ENCODE measurements at places on chromosomes 2 and 18.

DNA sequence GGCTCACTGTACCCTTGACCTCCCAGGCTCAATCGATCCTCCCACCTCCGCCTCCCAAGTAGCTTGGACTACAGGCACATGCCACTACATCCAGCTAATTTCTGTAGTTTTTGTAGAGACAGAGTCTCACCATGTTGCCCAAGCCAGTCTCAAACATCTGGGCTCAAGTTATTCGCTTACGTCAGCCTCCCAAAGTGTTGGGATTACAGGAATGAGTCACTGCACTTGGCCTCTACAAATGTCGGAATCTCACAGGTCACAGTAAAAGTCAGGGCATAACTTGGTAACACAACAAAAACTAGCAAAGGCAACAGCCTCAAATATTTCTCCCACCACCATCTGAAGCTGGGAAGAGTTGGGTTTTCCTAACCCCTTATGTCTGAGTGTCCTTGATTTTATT is 25.3 kb downstream of the SCG2 start:
- DNase-seq: peak; percentile 95

- DNase-seq: no peak
These were observed 106.3 kb downstream of the PLB1 start for GRCh38 chr2:28602136-28602660.

- DNase-seq: no peak
These were observed 9.1 kb upstream of the UNC80 start for GRCh38 chr2:209762563-209762962.

GRCh38 chr18:67131498-67131897 is 385.0 kb downstream of the DSEL start:
- DNase-seq: no peak

- no peak for DNase-seq
These were observed 411.7 kb upstream of the NETO1 start for GRCh38 chr18:73279498-73279897.

DNA sequence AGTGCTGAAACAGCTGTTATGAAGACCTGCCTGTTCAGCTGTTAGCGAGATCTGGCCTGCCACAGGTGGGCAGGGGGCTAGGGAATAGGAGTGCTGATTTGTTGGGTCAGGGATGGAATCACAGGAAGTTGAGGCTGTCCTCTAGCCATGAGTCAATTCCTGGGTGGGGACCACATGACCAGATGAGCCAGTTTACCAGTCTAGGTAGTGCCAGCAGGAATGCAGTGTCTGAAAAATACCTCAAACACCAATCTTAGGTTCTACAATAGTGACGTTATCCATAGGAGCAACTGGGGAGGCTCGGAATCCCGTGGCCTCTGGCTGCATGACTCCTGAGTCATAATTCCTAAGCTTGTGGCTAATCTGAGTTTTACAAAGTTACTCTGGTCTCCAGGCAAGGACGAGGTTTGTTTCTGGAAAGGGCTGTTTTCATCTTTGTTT is 44.9 kb downstream of the DYSF start:
- peak; percentile 74 for DNase-seq

GRCh38 chr2:65876114-65876513 is 443.7 kb upstream of the SPRED2 start:
- DNase-seq: no peak

- no peak for DNase-seq
These were observed 540 bp downstream of the ATP9B start for GRCh38 chr18:79069717-79070151.

- DNase-seq: no peak
These were observed 39.7 kb upstream of the CHAC2 start for GRCh38 chr2:53727921-53728320.

- DNase-seq: no peak
These were observed at the start of gene STAT4 for GRCh38 chr2:191150600-191151330. Gene STAT4 (minus strand): TSS chr2:191150994. CDS start chr2:191148203, 2,791 bp downstream.

GRCh38 chr2:83579507-83579906 is 879.6 kb downstream of the SUCLG1 start:
- DNase-seq: no peak

DNA sequence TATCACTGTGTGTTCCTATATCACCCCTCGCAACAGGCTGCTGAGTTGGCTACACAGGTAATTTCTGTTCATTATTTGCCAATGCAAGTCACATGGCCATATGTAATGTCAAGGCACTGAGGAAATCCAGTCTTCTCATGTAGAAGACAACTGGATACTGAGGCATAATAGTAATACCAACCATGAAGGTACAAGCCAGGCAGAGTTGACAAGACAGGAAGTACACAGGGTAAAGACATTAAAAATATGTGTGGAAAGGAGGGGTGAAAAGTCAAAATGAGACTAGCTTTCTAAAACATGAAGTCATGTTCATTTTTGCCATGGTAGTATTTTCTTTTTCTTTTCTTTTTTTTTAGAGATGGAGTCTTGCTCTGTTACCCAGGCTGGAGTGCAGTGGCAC is 17.5 kb upstream of the RNF138 start:
- no peak for DNase-seq

GRCh38 chr2:7377916-7378569 is 460.8 kb downstream of the RNF144A start:
- no peak for DNase-seq

GRCh38 chr2:121897335-121897970 is 142.0 kb downstream of the TSN start:
- no peak for DNase-seq

DNA sequence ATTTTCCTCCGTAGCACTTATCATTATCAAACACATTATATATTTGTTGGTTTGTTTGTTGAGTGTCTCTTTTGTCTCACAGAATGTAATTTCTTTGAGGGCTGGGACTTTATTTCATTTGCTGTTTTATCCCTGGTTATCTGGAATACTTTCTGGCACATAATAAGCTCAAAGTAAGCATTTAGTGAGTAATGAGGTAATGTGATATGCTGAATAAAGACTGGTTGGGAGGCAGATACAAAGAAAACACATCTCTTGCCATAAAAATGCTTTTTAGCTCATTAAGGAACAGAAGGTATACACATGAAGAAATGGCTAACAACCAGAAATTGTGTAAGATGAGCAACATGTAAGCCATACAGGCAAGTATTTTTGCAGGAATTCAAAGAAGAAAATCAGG is 1411.8 kb downstream of the LRP1B start:
- no peak for DNase-seq

DNA sequence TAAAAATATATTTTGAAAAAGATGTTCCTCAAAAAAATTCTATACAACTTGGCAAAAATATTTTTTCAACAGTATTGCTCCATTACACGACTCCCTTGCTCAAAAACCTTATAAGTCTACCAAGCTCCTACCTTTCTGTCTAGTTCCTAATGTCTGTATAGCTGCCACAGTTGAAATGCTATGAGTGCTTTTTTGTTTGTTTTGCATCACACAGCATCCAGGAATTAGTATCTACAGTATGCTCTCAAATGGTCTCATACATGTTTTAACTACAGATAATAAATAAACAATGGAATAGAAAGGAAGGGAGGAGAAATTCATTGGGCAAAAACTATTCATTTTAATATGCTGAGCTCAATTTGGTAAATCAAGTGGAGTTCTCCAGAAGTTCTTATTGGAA is 17.3 kb downstream of the ACADL start:
- no peak for DNase-seq

GRCh38 chr2:209696836-209697711 is 74.6 kb upstream of the UNC80 start:
- DNase-seq: no peak

GRCh38 chr18:22827741-22828140 is 105.4 kb upstream of the RBBP8 start:
- no peak for DNase-seq

DNA sequence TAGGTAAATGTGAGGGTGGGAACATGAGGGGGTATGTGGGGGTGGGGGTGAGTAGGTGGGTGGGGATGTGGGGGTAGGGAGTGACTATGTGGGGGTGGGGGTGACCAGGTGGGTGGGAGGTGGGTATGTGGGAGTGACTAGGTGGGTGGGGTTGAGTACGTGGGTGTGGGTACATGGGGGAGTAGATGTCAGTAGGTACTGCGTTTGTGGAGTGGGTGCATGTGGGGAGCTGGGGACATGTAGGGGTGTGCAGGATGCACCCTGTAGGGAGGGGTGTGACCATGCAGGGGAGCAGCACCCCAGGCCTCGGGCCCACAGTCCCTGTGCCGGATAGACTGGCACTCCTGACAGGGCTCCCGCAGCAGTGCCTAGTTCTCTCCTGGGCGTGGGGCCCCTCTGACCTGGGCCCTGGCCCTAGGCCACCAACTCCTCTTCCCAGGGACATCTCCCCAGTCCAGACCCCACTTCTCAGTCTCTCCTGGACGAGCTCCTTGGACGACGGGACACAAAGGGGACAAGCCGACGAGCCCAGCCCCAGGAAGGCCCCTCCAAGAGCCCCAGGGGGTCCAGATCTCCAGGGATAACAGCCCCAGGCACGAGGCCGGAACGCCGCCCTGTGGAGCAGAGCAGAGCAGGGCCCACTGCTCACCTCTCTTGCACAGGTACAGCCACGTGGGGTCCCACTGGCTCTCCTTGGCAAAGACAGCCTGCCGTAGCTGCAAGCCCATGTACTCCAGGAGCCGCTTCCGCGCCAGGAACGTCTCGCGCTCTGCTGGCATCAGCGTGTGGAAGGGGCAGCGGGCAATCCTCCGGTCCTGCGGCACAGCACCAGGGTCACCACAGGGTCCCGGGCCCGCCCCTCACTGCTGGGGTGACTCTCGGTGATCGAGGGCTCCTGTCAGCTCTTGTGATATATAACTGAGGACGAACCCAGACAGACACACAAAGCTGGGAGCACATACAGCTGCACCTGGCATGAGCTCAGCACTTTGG is 58.2 kb downstream of the ANKMY1 start:
- no peak for DNase-seq

DNA sequence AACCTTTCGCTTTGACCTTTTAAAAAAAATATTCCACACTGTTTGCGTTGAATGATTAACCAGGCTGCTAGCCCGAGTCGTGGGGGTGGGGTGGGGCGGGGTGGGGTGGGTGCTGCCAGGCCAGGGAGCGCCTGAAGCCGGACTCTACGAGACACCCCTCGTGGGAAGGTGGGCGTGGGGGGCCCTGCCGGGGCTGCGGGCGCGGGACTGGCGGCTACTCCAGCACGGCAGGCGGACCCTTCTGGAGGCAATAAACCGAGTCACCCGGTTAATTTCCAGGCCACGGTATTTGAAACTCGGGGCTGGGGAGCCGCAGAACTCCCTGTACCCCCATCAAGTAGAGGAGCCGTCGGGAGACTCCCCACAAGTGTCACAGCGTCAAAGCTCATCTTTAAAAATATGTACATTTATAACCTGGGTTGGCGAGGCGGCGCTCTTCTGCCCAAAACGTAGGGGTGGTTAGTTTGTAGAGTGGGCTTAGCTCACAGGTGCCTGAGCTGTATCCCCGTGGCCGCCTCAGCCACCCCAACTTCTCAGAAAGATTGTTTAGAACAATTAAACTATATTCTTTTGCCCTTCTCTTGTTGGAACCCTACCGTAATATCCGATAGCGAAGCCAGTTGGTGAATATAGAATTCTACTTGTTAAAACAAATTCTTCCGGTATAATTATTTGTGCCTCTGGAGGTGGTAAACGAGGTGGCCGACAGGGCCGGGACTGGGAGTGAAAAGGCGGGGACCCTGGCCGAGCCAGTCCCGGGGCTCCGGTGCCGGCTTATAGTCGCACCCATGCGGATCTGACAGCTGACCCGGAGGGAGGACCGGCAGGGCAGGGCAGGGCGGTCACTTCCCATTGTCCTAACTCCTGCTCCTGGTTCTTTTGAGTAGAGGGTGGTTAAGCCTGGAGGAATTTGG is 1.4 kb downstream of the B3GNT2 start:
- DNase-seq: no peak

DNA sequence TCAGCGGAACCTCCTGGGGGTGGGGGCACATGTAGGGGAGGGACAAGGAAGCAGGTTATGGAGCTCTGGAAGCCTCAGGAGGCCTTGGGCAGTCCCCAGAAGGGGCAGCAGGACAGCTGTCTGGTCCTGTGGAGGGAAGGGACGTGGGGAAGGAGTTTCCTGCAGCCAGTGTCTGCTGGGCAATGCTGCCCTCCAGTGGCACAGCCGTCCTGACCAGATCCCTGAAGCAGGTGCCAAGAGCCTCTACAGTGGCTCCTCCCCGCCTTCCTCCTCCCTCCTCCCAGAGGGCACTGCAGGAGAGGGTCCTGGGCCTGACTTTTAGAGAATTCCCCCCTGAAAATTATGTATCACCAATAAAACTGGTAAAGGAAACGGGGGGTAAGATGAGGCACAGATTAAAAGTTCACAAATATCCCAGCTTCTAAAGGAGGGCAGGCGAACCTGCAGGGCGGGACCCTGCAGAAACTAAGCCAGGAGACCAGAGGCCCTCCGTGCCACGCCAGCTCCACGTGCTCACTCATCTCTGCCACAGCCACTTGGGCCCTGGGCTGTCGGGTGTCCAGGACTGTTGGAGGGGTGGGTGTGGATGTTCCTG is 258.5 kb downstream of the TWIST2 start:
- peak; percentile 22 for DNase-seq

GRCh38 chr2:113273981-113274380 is 4.7 kb downstream of the PAX8 start:
- DNase-seq: no peak

GRCh38 chr2:96806468-96807126 is 9.5 kb upstream of the CNNM3 start:
- no peak for DNase-seq

DNA sequence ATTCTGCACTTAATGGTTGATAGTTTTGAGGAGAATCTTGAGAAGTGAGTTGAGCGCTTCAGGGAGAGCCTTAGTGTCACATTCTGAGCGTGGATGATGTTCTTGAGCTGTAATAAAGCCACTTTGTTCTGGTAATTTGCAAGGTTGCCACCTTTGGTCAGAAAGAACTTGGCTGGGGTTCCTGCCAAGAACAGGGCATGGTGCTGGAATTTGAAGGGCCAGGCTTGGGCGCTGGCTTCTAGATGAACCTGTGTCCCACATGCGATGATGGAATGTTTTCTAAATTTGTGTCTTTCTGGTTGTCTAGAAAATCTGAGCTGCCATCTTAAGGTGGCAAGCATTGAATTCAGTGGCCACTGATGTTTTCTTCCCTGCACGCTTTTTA is 124.1 kb upstream of the EML6 start:
- DNase-seq: no peak

- no peak for DNase-seq
These were observed 502.4 kb downstream of the FBXO15 start for GRCh38 chr18:73645160-73645715.

- DNase-seq: no peak
These were observed 66.6 kb downstream of the ITGA4 start for GRCh38 chr2:181523756-181524155.

DNA sequence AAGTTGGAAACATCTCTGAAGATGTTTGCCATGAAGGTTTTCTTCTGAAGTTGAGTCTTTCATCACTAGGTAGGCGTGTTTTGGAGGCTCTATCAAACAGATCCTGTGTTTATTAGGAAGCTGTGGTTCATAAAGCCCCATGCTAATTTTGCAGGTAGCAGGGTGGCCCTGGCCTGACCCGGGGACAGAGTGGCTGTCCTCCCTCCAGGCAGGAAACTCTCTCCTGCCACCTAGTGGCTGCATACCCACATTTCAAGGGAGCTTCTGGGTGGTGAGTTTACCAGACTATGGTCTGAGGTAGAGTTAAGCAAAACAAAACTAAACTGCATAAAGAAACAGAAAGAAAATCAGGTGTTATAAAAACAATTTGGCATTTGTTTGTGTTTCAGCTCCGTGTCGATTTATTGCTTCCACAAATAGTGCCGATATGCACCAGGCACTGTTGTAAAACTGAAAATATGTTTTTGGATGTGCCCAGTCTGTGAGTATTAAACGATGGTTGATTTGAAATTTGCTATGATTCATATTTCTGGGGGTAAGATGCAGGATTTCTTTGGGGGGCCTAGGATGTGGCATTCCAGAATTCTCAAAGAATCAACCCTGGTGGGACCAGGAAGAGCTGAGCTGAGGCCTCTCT is 26.0 kb upstream of the IL37 start:
- no peak for DNase-seq
